Stimulated activated CD4-positive, alpha-beta T cell treated with anti-CD3 and anti-CD28 coated beads, Interleukin-15, amount 100 ng/mL, for 1 hour (primary cell): ENCODE measurements at places on chromosomes 13 and 19.

- DNase-seq: no peak
Measured at GRCh38 chr19:46428239-46429135, at the start of gene PNMA8C. Gene PNMA8C, minus strand, starts transcription at chr19:46428936. Its CDS starts 577 bp downstream, at chr19:46428359.

- DNase-seq: no peak
Measured at GRCh38 chr19:15469513-15470297, 5.4 kb upstream of the RASAL3 start.

DNA sequence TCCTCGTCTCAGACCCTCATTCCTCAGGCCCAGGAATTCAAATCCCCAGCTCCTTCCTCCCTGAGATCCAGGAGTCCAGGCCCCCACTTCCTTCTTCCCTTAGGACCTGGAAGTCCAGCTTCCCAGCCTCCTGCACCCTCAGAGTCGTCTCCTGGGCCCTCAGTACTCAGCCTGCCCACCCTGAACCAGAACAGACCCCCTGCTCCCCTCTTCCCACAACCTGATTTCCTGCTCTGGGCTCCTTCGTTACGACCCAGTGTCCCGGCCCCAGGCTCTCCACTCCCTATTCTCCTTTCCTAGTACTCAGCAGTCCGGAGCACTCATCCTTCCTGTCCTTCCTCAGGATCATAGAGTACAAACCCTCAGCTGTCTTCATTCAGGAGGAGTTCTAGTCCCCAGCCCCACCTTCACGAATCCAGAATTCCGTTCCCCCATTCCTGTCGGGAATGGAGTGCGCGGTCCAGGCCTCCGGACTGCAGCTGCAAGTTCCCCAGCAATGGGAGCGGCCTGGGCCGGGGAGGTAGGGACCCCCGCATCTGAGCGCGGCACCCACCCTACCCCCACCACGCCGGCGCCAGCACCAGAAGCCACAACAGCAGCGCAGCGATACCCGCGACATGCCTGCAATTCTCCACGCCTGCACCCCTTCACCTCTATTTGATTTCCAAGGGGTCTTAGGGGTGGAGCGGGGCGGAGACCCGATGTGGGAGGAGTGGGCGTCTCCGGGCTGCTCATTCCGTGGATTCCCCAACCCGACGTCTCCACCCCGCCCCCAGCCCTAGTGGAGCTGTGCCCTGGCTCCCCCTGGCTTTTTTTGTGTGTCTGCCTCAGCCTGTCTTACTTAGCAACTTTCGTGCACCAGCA, 12.7 kb downstream of the EGLN2 start:
- no peak for DNase-seq

DNA sequence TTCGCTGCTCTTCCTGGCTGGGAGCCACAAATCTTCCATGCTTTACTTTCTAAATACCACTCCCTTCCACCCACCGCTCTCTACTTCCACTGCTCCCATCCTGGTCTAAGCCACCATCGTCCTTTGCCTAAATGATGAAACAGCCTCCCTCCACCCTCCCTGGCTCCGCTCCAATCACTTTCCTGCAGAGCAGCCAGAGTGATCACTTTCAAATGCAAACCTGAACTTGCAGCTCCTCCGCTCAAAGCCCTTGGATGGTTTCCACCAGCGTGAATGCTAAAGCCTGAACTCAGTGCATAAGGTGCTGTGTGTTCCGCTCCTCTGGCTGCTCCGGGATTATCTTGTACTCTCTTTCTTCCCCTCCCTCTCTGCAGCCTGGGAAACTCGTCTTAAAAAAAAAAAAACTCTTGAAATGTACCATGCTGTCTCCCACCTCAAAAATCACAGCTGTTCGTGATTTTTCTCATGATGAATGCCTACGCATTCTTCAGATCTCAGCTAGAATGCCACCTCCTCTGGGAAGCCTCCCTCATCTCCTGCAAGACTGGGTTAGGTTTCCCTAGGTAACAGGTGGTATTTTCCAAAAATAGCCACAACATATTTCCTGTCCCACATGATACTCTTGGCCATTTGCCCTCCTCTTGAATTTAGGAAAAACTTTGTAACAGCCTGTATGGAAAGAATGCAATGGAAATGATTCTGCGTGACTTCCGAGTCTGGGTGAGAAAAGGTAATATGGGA, 3.7 kb upstream of the SIN3B start:
- no peak for DNase-seq

GRCh38 chr13:91655731-91656130, 257.3 kb downstream of the GPC5 start:
- DNase-seq: no peak

GRCh38 chr13:44120043-44120442, 240.3 kb downstream of the LACC1 start:
- no peak for DNase-seq

DNA sequence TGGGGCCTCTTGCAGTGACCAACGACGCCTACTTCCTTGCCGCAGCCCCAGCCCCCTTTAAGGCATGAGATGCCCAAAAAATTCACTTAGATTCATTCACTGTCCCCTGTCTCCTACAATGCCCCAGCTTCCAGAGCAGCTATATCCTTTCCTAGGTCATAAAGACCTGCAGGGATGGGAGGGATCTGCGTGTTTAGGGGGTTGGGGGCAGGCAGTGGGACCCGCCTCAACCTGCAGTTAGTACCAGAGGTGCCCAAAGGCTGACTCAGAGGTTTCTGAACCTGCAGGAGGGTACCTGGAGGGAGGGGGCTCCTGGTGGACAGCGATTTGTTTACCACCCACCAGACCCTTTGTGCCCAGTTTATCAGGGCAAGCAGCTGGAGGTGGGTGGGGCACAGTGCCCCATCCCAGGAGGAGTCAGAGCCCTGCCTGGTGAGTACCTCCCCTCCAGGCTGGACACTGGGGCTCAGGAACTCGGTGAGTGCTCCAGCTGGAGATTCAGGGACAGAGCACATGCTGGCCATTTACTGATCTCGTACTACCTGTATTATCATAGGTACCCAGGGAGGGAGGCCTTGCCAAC, 10.1 kb downstream of the RPS28 start:
- DNase-seq: no peak

- DNase-seq: no peak
Measured at GRCh38 chr19:30719999-30720345, 347.8 kb downstream of the ZNF536 start.

DNA sequence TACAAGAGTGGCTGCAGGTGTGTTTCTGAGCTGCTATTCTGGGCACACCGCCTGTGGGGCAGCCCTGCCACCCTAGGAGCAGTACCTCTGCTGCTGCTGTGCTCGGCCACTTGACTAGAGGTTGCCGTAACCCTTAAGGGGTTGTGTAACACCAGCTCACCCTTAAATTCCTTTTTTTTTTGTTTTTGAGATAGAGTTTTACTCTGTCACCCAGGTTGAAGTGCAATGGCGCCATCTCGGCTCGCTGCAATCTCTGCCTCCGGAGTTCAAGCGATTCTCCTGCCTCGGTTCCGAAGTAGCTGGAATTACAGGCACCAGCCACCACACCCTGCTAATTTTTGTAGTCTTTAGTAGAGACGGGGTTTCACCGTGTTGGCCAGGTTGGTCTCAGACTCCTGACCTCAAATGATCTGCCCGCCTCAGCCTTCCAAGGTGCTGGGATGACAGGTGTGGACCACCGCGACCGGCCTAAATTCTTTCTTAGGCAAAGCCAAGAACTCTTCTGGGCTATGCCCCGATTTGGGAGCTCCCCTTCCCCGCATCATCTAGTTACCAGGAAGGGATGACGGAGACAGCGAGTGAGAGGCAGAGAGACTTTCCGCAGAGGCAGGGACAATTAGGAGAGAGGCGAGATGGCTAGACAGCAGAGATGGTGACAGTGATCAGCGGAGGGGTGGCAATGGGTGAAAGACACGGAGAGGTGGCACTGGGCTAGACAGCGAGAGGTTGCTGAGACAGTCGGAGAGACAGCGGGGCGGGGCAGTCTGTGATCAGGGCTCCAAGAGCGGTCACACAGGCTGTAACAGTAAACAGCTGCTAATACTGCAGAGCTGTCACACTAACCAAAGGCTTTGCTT, 4.4 kb upstream of the LILRA5 start:
- DNase-seq: no peak

DNA sequence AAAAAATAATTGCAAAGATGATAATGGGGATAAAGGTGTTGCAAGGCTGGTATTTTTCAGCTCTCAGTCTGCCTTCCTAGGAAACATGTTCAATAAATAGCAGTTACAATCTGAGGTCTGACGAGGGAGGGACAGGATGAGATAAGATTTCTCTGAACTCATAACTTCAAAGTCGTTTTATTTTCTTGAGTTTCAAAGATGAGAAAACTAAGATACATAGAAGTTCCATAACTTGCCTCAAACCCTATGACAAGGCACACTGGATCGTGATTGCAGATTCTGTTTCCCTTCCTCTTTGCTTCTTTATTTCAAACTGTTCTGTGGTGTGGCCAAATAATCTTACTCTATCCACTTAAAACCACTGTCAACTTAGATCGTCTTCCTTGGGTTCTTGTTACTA, 327.2 kb downstream of the GPC5 start:
- no peak for DNase-seq

DNA sequence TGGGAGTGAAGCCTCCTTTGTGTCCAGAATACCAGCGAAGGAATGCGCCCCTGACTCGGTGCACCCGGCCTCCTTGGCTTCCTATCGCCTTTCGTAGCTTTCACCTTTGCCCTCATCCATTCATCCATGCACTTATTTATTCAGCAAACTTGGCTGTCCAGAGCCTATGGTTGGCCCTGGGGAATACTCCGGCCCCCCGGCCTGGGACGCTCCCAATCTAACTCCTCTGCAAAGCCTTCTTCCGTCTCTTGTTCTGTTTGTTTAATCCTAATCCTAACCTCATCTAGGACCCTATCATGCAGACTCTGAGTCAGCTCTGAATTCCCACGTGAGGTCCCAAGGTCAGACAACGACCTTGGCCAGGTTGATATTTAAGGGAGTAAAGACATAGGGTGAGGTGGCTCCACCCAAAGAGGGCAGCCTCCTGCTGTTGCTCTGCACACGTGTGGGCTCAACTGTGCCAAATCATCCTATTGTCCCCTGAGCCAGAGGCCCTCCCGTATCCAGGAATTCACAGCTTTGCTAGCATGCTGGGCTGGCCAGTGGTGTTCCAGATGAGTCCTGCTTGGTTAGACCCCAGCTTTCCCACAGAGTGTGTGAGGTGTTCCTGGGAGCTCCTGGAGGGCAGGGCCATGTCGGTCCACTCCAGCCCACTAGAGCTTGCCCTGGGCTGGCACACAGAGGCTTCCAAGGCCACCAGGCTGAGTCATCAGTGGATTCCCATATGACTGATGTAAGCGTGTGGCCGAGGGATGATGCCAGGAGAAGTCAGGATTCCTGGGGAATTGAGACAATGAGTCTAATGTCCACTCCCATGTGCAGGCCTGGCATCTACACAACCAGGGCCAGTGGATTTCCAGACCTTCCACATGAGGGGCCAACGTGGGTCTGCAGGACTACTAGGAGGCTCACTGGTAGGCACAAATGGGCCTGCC, 6.5 kb upstream of the CCNE1 start:
- DNase-seq: no peak

DNA sequence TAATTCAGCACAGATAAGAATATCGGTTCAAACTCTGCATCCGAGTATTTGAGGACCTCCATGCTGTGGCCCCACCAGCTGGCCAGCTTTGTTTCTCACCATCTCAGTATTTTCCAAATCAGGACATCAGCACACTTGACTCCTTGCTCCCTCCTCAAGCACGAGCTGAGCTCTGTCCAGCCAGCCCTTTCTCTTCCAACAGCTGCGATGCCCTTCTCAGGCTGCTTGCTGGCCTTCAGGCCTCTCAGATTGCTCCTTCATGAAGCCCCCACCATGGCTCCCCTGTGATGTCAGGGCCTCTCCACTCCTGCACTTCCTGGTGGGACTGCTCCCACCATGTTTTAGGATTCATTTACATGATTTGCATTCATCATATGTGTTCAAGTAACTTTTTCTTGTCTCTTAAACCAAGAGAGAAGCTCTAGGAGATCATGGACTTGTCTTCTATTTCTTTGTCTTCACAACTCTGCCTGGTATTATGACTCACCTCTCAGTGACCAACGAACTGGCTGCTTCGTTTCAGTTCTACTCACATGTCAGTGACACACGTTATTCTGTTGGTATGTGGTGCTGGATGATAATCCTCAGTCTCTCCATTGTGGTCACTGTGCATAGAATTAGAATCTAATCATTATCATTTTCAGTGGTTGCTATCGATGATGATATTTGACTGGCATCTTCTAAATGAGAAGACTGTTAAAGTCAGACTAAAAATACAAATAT, 471.7 kb downstream of the EFNB2 start:
- DNase-seq: no peak

GRCh38 chr19:43743059-43743458, 11.7 kb downstream of the SMG9 start:
- DNase-seq: no peak

DNA sequence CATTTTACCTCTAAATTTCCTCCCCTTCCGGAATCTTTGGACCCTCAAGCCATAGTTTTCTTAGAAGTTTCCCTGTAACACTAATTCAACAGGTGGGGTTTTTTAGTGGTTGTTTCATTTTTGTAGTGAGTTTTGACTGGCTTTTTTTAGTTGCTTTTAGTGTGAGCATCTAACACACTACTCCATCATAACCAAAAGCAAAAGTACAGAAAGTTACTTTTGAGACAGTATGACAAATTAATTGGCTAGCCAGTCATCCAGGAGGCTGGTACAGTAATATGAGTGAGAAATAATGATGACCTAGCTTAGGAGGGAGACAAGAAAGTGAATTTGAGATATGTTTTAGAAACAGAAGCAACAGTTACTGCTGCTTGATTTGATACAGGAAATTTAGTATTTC, 71.5 kb downstream of the DNAJC15 start:
- no peak for DNase-seq

DNA sequence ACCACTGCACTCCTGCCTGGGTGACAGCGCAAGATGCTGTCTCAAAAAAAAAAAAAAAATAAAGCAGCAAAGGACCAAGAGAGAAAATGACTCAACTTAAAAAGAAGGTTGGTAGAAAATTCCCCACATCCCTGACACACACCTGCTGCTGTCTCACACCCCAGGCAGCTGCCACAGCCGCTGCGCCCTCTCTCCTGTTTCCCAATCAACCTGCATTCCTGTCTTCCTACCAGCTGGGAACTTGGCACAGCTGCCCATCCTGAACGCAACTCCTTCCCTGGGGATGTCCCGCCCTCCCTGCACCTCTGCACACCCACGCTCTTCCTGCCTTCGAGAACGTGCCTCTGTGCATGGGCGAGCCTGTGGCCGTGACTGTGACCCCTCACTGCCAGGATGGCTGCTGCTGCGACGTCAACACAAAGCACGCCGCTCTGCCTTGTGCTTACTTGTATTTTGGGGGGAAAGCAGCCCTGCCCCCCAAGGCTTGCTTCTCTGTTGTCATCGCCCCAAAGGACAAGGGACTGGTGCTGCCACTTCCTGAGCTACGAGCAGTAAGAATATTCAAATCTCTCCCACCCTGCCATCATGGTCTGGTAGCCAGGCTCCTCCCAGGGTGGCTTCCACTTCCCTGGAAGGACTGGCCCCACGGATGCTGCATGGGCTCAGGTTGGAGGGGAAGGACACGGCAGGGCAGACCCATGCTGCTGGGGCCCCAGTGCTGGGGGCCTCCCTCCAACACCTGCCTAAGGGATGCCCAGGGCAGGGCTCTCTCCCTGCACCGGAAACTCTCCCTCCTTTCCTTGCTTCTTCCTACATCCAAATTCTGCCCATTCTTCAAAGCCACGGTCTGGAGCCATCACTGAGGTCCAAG, 20.7 kb downstream of the SH3GL1 start:
- DNase-seq: no peak

- no peak for DNase-seq
Measured at GRCh38 chr13:109036078-109036780, 406.8 kb downstream of the MYO16 start.
